ENCODE measurements at places on chromosomes 11 and 22.

DNA sequence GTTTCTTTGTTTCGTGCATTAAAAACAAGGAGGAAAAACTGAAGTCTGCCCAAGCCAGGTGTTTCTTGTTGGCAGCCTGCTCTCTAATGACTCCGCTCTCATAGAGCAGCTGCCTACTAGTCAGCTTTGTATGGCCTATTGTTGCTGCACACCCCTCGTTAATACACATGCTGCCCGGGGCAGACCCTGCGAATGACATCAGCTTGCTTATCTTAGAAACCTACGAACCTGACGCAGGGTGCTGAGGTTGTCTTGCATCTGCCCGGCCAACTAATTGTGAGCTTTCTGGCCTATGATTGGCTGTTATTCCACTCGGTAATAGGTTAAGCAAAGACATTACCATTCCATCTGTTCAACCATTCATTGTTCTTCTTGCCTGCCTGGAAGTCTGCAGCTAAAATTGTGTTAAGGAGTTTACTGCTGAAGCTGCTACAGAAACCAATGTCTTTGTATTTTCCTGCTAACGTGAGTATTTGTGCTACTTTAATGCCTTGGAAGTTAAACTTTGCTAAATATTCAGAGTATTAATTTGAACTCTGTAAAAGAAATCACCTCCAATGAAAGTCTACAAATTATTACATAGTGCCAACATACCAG is 37.5 kb downstream of the ZC3H12C start:
- DNase-seq: no peak

GRCh38 chr11:888310-889212 is 22.0 kb downstream of the CHID1 start:
- DNase-seq: no peak

GRCh38 chr11:110317516-110317932 is 21.1 kb upstream of the RDX start:
- DNase-seq: no peak

DNA sequence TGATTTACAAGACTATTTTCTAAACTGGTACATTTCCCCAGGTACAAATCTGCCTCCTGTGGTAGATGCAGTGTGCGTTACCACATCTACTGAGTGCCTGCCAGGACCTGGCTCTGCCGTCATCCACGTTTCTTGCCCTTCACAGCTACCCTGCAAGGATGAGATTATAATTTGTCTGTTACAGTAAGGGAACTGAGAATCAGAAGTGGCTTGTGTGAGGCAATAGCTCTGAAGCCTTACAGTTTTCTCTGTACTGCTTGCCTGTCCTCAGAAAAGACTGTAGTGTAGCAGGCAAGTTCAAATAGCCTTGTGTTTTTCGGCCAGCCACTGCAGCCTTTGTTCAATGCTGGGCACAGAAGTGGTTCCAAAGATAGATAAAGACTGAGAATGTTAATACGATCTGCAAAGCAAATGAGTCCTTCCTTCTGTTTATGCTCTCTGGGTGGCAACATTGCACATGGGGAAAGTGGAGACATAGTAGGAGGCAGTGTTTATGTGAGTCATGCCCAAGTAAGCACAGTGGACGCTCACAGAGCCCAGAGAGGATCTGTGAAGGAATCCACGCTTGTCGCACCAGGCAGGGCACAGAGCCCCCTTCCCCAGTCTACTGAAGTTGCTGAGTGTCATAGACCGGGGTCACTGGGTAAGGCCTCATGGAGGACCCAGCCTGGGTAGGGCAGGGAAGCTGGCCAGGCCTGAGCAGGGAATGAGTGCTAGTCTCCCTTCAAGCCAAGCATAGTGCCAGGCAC is 49.1 kb downstream of the MICAL2 start:
- no peak for DNase-seq

DNA sequence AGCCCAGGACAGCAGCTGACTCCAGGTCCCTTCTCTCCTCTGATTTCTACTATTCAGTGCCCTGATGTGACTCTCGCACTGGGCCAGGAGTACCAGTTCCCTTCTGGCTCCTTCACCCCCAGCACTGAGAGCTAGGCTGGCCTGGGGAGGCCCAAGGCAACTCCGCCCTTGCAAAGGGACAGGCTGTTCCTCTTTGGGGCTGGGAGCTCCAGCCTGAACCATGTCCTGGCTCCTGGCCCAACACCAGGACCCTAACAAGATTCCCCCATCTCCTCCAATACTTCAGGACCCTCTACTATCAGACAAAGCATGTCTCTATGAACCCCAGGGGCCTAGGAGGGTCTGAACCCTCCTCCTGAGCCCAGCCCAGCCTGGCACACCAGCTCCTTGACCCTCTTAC is 12.5 kb downstream of the CREB3L1 start:
- DNase-seq: no peak

GRCh38 chr22:41445129-41446056 is 1.2 kb downstream of the TOB2 start:
- DNase-seq: no peak

GRCh38 chr22:49101225-49101624 is 726.4 kb downstream of the BRD1 start:
- DNase-seq: no peak

DNA sequence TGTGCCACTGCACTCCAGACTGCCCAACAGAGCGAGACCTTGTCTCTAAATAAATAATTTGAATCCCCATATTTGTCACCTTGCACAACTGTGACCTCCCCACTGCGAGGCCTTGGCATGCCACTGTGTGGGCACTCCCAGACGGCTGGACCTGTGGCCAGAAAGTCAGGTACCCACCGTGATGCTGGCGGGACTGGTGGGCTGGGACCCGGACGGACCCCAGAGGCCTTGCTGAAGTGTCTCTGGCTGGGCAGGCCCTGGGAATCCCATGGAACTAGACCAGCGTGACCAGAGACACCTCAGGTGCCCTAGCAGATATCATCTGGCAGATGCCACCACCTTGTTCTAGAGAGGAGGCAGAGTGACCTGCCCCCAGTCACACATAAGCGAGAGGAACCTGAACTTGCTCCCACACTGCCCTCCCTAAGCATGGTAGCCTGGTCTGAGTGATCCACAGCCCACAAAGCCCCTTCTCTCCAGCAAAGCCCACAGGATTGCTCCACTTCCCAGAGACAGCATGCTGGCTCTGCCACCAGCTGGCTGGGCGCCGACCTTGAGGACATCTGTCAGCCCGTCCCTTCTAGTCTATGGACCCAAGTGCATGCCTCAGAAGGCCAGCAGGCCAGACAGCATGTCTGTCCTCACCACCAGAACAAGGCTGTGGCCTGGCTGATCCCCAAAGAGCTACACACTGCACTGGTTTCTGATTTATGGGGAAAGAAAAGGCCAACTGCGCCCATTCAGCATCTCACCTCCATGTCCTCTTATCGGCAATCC is 9.5 kb downstream of the MACROD1 start:
- no peak for DNase-seq

- DNase-seq: no peak
These were observed 122.4 kb downstream of the ETS1 start for GRCh38 chr11:128464878-128465450.

DNA sequence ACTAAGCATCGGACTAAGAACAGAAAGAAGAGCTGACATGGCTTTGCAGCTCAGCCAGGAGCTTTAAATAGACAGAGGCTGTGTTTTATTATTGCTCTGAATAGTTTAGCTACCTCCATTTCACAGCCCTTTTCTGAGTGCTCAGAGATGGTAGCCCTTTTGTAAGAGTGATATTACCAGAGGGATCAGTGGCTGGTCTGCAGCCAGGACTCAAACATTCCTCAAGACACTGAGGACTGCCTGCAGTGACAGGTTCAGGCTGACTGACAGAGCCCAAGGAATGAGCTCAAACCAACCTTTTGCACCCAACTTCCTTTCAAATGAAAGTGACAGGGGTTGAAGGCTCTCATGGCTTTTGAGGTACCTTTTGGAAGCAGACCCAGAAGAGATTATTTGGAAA is 189.0 kb downstream of the DDX10 start:
- no peak for DNase-seq
